ENCODE measurements at places on chromosomes 3 and 15. TPM values are rescaled to one million over a fixed set of nuclear protein-coding genes. Genes with fewer than 3 reads are reported as not detected.

Gene IL17RB
- total RNA-seq = 2.4 TPM

Gene SPATA12
- not detected for total RNA-seq

Gene FSTL1
- total RNA-seq = 341 TPM

Gene TMOD2
- 13.4 TPM for total RNA-seq

Gene GOLGA6L7
- not detected for total RNA-seq

Gene KCNH8
- 0.26 TPM for total RNA-seq

GRCh38 chr3:139528924-139529323 is 10.6 kb downstream of the RBP1 start:
- DNase-seq = no peak

DNA sequence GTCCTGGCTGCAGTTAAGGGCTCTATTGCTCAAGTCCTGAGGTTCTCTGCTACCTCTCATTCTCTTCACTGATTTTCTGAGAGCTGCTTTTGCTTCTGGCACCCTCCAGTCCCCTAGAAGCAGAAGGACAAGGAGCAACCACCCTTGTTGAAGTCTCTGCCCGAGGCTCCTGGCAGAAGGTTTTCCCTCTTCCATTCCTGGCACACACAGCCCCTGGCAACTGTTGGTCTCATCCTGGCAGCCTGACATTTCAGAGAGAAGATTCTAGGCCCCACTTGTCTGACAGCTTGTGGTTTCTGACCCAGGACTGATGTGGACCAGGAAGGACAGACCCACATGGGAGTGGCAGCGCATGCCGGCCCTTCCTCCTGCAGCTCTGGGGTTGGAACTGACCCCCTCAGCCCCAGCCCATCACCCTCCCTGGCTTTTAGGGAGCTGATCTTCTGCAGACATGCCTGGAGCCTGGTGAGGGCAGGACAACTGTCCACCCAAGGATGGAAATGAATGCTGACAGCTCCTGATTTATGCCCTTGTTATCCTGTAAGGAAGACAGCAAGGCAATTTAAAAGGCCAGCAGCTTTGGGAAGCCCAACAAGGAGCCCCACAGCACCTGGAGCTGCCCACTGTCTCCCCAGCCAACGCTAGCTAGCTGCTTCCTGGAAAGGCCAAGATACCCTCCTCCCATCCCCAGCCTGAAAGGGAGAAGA is 13.0 kb upstream of the NTRK3 start:
- DNase-seq = no peak

DNA sequence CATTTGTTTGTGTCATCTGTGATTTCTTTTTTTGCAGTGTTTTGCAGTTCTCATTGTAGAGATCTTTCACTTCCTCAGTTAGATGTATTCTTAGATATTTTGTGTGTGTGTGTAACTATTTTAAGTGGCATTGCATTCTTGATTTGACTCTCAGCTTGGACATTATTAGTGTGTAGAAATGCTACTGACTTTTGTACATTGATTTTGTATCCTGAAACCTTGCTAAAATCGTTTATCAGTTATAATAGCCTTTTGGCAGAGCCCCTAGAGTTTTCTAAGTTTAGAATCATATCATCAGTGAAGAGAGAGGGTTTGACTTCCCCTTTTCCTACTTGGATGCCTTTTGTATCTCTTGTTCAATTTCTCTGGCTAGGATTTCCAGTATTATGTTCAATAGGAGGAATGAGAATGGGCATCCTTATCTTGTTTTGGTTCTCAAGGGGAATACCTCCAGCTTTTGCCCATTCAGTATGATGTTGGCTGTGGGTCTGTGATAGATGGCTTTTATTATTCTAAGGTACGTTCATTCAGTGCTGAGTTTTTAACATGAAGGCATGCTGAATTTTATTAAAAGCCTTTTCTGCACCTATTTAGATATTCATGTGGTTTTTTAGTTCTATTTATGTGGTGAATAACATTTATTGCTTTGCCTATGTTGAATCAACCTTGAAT is 211.7 kb downstream of the MBNL1 start:
- no peak for DNase-seq

- DNase-seq = no peak
These were observed 35.9 kb downstream of the KY start for GRCh38 chr3:134614955-134615354.

DNA sequence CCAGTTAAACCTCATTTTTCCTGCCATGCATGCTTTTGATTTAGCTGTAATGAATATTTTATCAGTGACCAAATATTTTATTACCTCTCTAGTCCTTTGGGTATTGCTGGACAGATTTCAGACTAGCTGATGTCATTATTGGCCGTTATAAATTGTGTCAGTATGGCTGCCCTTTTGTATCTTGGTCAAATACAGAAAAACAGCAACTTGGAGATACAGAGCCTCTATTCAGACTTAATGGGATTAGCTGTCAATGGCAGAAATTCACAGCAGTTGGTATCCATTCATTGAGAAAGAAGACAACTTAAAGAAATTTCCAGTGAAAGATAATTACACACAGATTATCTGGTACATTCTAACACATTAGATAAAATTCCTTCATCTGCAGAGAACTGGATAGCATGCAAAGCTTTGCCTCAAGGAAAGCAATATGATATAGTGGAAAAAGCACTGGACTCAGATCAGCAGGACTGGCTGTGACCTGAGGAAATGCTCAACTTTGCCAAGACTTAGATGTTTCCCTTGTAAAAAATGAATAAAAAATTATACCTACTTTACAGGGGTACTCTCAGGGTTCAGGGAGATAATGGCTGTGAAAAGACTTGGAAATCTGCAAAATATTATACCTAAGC is 20.8 kb downstream of the COL6A6 start:
- DNase-seq = no peak

- DNase-seq = no peak
These were observed 80.0 kb downstream of the PLXNA1 start for GRCh38 chr3:127062926-127063325.

DNA sequence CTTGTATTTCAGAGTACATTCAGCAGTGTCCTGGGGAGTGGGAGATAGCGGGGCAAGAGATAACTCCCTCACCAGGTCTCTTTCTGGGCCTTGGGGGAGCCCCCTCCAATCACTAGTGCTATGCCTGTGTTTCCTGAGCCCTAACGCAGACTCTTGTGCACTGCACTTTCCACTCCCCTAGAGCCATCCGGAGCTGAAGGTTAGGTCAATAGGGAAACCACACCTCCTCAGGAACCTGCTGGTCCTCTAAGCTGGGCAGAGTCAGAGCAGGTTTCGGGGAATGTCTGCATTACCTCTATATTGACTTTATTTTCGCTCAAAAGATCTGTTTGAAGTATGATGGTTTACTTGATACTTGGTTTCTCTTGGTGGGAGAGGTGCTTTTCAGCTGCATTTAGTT is 617.0 kb upstream of the ROBO1 start:
- DNase-seq = no peak

DNA sequence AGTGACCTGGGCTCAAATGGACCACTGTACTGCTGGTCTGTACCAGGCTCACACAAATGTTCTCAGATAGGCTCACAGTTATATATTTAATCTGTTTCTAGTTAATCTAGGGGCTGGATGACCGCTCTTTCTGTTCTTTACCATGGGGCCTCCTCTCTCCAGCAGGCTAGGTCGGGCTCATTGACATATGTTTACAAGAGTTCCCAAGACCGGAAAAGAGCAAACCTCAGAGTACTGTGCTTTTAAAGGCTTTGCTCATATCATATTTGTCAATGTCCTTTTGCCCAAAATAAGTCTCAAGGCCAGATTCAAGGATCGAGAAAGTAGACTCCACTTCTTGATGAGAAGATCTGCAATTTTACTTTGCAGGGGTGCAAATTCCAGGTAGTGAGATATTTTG is 348.0 kb upstream of the EPHA6 start:
- DNase-seq = no peak

GRCh38 chr15:79475306-79475705 is 43.2 kb downstream of the MINAR1 start:
- no peak for DNase-seq

GRCh38 chr15:63189941-63190768 is 749 bp downstream of the RAB8B start:
- no peak for DNase-seq

GRCh38 chr3:59512066-59512465 is 462.2 kb upstream of the CFAP20DC start:
- DNase-seq = no peak

GRCh38 chr15:71109905-71110304 is 5.4 kb upstream of the THSD4 start:
- no peak for DNase-seq

DNA sequence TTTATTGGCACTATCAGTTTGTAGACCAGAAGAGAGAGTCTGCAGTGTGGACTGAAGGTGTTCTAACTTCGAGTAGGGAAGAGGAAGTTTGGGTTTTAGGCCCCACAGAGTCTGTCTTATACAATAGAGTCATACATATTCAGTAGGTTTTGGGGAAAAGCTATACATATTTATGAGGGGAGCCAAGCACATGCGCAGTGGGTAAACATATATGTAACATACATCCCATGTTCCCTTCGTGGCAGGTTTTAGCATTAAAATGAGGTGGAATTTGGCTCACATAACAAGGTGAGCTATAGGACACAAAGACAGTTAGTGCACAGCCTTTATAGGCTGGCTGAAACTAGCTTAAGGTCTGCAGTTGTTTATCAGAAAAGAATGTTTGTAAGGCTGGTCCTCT is 4.9 kb downstream of the GALK2 start:
- no peak for DNase-seq

DNA sequence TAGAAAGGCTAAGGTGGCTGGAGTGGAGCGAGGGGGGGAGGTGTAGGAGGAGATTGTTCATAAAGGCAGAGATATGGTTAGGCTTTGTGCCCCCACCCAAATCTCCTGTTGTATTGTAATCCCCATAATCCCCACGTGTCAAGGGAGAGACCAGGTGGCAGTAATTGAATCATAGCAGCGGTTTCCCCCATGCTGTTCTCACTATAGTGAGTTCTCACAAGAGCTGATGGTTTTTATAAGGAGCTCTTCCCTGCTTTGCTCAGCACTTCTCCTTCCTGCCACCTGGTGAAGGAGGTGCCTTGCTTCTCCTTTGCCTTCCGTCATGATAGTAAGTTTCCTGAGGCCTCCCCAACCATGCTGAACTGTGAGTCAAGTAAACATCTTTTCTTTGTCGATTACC is 64.7 kb upstream of the CFAP161 start:
- no peak for DNase-seq

GRCh38 chr15:88376574-88377174 is 90.5 kb downstream of the MRPL46 start:
- DNase-seq = no peak

Data from right cardiac atrium (tissue), 5 donors.